ENCODE measurements at places on chromosomes 6 and 20.

GRCh38 chr6:166705069-166705468, 78.0 kb upstream of the RPS6KA2 start:
- DNase-seq: peak; percentile 62

DNA sequence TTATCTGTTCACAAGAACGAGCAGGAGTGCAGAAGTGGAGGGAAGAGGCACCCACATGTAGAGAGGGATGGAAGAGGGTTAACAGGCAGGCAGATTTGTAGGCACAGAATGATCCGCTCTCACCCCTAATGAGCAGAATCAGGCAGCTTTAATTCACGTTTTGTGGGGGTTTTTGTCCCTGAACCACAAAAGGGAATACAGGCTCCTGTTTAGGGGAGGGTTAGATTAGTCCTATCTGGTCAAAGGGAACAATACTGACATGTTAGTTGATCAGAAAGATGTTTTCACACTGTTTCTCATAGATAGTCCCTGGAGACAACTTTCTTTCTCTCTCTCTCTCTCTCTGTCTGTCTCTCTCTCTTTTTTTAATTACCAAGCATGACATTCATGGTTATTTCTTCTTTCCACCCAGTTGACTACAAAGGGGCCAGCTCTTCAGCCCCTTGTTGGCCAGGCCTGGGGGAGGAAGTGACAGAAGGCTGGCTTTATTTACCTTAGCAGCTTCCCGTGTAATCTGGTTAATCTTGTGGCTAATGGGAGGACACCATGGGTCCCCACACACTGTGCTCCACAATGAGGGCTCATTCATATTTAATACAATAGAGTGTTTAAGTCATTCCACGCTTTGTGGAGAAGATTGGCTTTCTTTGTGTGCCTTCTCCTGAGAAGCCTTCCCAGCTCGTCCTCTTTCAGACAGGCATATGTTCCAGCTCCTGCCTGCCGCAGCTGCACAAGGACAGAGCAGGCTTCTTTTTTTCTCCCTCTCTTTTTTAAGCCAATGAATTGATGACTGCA, 958.8 kb downstream of the TFAP2A start:
- DNase-seq: no peak

DNA sequence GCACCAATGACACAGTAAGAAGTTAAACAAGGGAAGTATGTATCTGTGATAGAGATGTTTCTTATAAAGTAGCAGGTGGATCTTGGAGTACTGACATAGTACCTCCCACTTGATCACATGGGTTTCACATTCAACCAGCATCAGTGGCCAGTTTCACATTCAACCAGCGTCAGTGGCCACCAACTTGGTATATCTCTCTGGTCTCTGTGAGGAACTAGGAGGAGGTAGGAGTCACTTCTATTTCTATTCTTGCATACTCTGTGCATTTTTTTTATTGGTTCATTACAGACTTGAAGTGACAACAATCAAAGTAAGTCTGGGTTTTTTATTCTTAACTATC, 200.3 kb upstream of the SIM1 start:
- DNase-seq: no peak

DNA sequence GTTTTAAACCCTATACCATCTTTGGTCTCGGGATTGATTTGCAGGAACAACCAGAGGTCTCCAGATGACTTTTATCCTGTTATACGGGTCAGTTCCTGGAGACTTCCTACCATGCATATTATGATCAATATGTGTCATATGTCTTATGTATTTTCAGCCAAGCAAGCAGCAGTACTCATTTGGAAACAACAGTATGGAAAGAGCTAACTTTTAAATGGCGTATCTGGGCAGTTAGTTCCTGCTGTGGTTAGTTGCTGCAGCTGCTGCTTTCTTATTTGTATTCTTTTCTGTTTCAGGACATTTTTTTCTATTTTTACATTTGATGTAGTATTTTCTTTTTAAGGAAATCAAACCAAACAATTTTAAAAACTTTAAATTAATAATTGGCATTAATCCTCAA, 207.5 kb downstream of the MANEA start:
- no peak for DNase-seq

GRCh38 chr6:70819646-70820045, 137.2 kb downstream of the B3GAT2 start:
- no peak for DNase-seq

DNA sequence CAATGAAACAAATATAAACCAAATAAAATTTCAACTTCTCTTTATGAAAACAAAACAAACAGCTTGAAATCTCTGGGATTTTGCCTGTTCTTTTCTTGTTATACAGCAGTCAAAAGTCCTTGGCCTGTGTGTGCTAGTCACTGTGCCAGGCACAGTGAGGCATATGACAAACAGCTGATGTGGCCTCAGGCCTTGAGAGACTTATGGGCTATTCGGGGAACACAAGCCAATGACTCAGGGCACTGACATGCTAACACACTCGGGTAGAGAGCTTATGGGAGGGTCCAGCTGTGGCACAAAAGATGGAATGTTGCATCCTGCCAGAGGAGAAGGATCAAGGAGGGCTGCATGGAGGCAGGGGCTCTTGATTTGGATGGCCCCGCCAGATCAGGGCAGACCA, 95.4 kb upstream of the NKX2-2 start:
- DNase-seq: no peak

- DNase-seq: no peak
These were observed 21.2 kb downstream of the TGM2 start for GRCh38 chr20:38143646-38144554.

DNA sequence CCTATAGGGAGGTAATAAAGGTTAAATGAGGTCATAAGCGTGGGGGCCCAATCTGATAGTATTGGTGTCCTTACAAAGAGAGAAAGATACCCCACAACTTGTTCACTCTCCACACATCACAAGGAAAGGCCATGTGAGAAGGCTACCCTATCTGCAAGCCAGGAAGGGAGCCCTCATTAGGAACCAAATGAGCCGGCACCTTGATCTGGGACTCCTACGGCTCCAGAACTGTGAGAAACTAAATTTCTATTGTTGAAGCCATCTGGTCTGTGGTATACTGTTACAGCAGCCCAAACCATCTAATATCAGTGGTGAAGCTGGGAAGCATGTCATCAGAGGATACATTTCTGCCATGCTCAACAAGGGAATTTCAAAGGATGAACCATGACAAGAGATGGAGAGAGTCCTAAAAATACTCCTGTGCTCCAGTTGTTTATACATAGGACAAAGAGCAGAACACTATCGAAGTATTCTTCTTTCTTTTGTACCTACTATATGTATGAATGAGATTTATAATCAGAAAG, 10.4 kb downstream of the COX7A2 start:
- no peak for DNase-seq

GRCh38 chr6:39731565-39731964, 6.4 kb upstream of the KIF6 start:
- DNase-seq: no peak

DNA sequence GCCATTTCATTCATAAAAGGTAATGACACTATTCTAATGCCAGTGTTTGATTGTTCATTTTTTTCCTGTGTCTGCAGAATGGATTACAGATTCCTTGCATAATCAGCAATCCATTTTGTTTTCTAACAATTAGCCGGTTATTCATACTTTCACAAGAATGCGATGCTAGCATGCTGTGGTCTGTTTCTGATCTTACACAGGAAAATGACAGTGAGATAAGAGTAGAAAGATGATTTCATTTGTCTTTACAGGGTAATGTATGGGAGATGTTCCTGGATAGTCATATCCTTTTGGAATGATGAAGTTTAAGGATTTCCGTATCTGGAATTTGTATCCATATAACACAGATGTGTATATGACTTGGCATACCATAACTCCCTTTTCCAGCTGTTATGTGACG, 207.3 kb downstream of the FARS2 start:
- DNase-seq: no peak

GRCh38 chr6:29953001-29953441, 10.7 kb downstream of the HLA-A start:
- DNase-seq: no peak

DNA sequence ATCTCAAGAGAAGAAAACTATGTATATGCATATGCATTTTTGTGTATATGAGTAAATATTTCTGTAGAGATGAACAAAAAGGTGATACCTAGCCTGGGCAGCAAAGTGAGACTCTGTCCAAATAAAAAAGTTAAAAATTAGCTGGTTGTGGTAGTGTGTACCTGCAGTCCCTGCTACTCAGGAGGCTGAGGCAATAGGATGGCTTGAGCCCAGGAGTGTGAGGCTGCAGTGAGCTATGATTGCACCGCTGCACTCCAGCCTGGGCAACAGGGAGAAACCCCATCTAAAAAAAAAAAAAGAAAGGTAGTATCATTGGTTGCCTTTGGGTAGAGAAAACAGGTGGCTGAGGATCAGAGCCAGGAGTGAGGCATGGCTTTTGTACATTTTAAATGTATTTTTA, 50.9 kb downstream of the KLHL31 start:
- no peak for DNase-seq

Measured in LNCaP clone FGC (cell line).